ENCODE measurements at places on chromosomes 2 and 18. TPM values are rescaled to one million over a fixed set of nuclear protein-coding genes. Genes with fewer than 3 reads are reported as not detected.
A peak's percentile ranks its signal among the peaks of the same experiment; 100 is the strongest.

GRCh38 chr2:157509744-157510143 is 65.9 kb upstream of the CYTIP start:
- DNase-seq: no peak

- no peak for DNase-seq
Observed at GRCh38 chr2:195473862-195474261, 183.2 kb upstream of the SLC39A10 start.

DNA sequence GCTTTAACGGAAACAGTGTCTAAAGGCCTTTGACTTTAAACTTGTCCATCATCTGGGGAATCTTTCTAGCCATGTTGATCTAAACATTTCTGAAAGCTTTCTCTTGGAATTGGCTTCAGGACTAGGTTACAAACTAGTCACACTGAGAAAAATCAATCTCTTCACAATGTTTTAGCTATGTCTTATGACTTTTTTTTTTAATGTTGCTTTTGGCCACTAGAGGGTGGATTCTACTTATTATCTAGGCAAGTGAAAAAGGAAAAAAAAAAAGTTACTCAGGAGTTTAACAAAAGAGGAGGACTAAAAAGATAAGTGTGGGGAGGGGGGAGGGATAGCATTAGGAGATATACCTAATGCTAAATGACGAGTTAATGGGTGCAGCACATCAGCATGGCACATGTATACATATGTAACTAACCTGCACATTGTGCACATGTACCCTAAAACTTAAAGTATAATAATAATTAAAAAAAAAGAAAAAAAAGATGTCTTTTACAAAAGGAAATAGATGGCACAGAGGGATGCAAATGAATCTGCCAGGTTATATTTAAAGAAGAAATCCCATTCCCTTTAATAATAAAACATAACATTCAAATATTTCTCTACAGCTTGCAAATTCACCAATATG is 160.4 kb upstream of the PID1 start:
- no peak for DNase-seq

GRCh38 chr2:88429929-88430328 is 22.6 kb downstream of the FOXI3 start:
- DNase-seq: no peak

The UGT1A8 gene
- polyA plus RNA-seq: not detected

- DNase-seq: peak; percentile 68
Observed at GRCh38 chr2:219521066-219521880, 7.0 kb downstream of the ASIC4 start.

The SERPINE2 gene
- polyA plus RNA-seq: 10.1 TPM

DNA sequence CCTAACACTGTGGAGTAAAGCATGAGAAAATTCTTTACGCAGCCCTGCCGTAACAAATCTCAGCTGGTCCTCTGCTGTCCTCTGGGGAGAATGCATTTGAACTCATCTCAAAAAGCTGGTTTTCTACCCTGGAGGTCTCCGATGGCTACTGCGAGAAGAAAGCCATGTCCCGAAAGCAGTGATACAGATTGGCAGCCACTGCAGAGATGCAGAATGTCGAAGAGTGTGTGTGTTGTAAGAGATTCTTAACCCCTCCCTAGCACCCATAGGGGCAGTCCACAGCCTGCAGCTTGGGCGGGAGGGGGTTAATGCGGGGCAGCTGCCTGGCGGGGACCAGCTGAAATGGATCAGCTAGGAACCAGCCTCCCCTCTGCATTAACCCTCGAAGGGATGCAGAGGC is 235.9 kb downstream of the ZNF516 start:
- no peak for DNase-seq

DNA sequence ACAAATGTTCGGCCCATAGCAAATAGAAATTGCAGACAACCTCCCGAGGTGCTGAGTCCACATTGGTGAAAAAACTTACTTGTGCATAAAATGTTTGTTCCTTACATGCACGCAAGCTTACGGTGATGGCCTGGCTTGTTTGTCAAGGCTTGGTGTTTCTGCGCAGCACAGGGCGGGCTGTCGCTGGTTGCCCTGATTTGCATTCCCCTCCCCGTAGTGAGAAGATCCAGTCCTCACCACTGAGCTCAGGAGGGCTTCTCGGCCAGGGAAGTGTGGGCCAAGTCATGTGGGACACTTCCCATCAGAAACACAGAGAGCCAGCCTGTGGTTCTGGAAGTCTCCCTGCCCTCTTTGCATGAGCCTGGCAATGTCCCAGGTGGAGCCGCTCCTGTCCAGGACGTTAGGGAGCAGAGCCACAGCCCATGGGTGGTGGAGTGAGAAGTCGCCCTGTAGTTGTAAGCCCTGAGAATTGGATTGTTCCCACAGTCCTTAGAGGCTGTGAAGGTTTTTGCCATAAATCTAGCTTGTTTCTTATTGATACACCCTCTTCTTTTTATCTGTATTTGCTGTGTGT is 152.7 kb downstream of the TWIST2 start:
- no peak for DNase-seq

DNA sequence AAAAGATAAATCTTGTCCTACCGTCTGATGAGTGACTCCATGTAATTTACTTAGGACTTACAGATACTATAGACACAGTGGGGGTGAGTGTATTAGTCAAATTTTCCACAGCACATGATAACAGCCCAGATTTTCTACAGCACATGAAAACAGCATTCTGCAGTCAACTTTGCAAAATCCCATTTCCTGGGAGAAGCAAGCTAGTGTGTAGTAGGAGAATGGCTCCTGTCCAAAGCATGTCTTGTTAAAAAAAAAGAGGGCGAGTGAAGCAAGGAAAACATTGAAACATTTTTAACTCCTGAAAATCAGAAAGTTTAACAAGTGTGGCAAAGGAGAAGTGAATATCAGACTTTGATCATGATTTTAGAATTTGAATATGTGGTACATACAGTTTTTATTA is 817.8 kb upstream of the FAM98A start:
- DNase-seq: no peak

DNA sequence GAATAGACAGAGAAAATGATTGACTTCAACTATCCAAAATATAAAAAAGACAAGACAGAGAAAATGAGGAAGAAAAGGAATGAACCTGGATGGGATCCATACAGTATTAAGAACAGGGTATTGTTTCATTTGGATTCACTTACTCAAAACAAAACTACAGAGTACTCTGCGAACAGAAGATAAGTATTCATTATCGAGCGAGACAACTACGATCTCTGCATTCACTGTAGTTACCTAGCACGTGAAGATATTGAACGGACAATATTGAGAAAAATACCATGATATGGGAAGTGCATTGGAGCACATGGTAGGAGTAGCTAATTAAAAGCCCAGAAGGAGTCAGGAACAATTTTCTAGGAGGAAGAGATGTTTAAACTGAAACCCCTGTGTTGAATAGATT is 1.0 kb upstream of the ORC2 start:
- no peak for DNase-seq

DNA sequence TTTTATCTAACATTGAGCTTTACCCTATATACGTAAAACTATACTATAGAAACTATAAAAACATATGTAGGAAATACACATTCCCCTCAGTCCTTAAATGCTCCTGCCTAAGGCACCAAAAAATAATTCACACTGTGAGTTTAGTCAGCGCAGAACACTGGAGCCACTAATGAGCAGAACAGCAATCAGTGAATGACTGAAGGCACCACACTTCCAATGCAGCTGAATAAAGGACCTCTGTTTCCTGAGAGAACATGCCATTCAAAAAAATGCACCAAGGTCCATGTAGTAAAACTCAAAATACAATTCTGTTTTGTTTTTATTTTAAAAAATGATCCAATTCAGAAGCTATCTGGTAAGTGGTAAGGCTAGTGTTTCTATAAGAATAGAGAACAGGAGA is 1280.6 kb upstream of the NRXN1 start:
- DNase-seq: no peak

The MYCN gene
- 0.11 TPM for polyA plus RNA-seq

DNA sequence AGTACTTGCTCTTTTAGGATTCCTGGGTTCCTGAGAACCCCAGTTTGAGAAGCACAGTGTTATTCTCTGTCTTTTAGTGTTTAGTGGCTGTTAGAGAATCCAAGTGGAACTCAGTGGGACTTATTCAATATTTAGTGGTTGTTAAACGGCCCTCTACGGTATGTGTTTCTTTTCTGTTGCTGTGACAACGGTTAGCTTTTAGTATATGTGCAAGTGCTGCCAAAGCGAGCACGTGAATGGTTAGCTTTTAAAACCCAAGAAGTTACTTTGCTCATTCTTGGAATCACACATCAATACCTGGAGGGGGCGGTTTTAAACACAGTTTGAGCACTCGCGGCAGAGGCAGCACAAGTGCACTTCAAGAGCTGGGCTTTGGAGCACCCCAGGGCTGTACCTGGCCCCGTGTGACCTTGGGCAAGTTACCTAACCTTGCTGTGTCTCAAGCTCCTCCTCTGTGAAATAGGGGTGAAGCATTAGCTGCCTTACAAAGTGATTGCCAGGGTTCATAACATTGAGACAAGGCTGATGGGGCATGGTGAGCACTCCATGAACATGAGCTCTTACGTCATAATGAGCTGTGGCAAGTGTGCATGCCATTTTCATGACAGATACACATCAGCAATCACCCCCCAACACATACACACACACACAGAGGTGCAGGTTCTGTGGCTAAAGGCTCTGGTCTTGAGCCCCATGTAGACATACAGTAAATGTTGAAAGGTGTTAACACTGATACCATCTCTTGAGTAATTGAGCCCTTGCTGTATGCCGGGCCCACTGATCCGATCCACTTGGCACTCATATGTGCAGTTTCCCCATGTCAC is 234.1 kb downstream of the ALPK2 start:
- no peak for DNase-seq

GRCh38 chr2:44596537-44597320 is 235.0 kb downstream of the CAMKMT start:
- DNase-seq: no peak

The ST6GAL2 gene
- 0.04 TPM for polyA plus RNA-seq

- no peak for DNase-seq
Observed at GRCh38 chr2:146734042-146734820, 1110.6 kb upstream of the ACVR2A start.

- DNase-seq: no peak
Observed at GRCh38 chr18:53735526-53735925, 488.9 kb downstream of the MBD2 start.

The PPP3R1 gene
- polyA plus RNA-seq: 12.4 TPM

The CCDC141 gene
- 0.66 TPM for polyA plus RNA-seq

- no peak for DNase-seq
Observed at GRCh38 chr2:10548626-10549025, 100.5 kb upstream of the ODC1 start.

DNA sequence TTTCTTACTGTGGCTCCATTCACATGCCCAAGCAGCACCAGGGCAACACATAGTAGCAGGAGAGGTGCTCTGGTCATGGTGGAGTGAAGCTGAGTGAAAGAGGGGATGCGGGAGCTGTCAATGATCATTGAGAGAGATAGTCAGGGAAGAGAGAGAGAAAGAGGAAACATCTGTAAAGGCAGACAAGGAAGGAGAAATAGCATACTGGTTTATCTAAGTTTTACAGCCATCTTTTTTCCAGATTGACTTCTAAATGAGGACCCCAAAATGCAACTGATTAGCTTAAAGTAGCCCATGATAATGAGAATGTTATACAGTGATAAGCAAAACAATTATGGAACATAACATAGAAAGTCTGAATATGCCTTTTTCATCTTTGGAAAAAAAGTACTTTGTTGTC is at the start of gene C2orf66:
TSS of gene C2orf66 (minus strand) at position 96 of the 400 bp plus-strand sequence. CDS start at position 77, 19 bp downstream.
- DNase-seq: no peak

DNA sequence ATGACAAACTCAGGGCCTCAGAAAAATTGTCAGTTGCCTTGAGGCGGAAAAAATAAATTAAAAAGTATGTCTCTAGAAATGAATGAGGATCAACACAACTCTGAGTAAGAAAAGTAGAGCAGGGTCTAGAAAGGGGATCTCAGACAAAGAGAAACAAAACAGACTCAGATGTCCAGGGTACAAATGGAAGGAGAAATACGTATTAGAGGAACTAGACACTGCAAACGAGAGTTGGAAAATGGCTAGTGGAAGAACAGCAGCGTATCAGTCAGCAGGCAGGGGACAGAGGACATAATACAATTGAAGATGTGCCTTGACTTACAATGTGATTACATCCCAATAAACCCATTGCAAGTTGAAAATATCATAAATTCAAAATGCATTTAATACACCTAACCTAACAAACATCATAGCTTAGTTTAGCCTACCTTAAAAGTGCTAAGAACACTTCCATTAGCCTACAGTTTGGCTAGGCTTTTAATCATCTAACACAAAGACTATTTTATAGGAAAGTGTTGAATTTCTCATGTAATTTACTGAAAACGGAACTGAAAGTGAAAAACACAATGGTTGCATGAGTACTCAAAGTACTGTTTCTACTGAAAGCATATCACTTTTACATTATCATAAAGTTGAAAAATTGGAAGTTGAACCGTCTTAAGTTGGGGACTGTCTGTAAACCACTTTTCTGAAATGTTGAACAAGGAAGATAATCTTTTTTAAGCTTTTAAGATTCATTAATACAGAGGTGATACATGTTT is 182.8 kb downstream of the NBAS start:
- DNase-seq: no peak

The C1GALT1C1L gene
- 0.30 TPM for polyA plus RNA-seq

DNA sequence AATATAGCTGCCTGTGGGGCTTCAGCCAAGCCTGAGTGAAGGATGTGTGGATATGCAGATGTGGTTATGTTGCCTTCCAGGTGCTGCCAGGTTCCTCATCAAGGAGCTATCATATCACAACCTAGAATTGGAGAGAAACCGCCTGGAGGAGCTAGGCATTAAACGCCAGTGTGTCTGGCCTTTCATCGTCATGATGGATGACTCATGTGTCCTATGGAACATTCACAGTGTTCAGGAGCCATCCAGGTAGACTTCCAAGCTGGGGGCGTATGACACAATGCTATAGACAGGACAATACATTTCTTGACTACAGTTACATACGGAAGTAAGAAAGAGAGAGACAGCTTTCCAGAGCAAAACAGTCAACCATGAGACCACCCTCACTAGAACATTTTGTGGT is 86.8 kb downstream of the ESCO1 start:
- DNase-seq: no peak

The CREB1 gene
- polyA plus RNA-seq: 6.3 TPM

DNA sequence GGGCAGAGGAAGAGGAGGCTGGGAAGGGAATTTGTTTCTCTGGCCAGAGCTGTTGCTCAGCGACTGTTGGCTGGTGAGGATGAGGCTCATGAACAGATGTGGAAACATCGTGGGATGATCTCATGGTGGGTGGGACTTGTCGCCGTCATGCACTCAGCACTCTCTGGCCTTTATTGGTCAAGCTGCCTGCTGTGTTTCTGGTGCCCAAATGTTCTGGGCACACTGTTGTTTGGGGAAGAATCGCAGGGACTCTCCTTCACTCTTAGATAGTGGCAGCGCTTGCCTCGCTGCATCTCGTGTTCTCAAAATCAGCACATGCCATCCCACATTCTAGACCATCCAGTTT is 145.6 kb downstream of the AGAP1 start:
- DNase-seq: no peak

The ACTG2 gene
- polyA plus RNA-seq: 9.9 TPM

DNA sequence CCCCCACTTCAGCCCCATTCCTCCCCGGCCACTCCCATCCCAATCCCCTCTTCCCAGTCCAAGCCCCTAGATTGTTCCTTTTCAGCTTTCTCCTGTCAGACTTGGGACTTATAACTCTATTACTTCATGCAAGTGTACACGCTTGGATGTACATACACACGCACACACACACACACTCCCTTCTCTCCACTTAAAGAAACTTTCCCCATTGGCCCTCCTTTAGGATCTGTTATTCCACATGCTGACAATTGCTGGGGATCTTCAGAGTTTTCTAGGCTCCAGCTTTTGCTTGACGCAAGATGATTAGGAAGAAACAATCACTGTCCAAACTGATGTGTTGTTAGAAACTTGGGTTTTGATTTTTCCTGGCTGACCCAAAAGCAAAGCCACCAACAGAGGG is 75.4 kb downstream of the CDK15 start:
- DNase-seq: no peak

- DNase-seq: no peak
Observed at GRCh38 chr18:9734189-9734588, 26.1 kb downstream of the RAB31 start.

The TLX2 gene
- polyA plus RNA-seq: 0.12 TPM
